ENCODE measurements at places on chromosomes 7 and 10.
A peak's percentile ranks its signal among the peaks of the same experiment; 100 is the strongest.

GRCh38 chr7:20927976-20928375, 141.3 kb upstream of the SP8 start:
- DNase-seq = no peak

- DNase-seq = no peak
Observed at GRCh38 chr10:129305046-129305445, 162.0 kb upstream of the MGMT start.

DNA sequence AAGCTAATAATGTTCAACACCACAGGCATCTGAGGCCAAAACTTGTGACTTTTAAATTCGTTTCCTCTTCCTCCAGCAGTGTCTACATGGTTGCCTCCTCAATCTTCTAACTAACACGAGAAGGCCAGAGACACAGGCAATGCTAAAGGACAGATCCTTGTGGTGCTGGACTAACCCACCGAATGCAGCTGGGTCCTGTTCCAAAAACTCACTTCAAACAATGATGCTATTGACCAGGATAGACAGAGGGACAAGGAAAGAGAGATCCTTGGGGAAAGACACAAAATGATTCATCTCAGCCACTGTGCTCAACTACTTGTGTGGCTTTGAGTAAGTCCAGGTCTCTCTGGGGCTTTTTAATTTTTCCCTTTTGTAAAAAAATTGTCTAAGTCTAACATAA, 107.6 kb downstream of the KCNMA1 start:
- no peak for DNase-seq

DNA sequence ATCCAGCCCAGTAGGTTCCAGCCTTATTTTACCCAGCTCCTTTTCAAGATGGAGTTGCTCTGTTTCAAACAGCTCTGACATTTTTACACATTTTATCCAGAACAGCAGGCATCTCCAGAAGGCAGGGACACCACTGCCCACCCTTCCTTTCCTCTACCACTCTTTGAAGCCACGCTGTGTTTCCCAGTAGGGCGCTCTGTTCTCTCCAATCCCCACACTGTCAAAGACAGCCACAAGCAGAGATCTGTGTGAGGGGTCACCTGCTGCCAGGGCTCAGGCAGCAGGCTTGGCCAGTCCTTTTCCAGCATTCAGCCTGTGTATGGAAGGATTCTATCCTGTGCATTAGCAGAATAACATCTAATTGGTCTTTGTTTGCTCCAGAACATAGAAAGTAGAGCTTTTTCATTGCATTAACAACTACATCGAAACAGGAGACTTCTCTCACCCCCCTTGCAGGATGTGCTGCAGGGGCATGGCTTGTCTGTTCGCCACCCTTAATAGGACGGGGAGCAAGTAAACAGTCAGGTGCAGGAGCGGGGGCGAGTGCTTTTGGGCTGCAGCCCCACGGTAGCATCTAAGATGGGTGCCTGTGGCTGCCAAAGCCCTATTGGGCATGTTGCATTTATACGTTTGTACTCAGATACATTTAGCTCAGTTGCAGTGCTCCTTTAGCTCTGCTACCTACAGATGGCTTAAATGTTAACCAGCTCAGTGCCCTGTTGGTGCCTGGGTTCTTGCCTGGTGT, 326.1 kb downstream of the GALNT17 start:
- DNase-seq = peak; percentile 23

Data from neural progenitor cell (in vitro differentiated cells).